Thoracic aorta (tissue), 2 donors: ENCODE measurements at places on chromosomes 6 and 20.

GRCh38 chr6:84161190-84161589 is 66.3 kb downstream of the CEP162 start:
- DNase-seq, result no peak
- H3K27ac ChIP-seq, result peak overlapping the region; percentile 34
- no peak overlapping the region for H3K4me3 ChIP-seq
- no peaks in the 10 kb centered on the region for H3K36me3 ChIP-seq

DNA sequence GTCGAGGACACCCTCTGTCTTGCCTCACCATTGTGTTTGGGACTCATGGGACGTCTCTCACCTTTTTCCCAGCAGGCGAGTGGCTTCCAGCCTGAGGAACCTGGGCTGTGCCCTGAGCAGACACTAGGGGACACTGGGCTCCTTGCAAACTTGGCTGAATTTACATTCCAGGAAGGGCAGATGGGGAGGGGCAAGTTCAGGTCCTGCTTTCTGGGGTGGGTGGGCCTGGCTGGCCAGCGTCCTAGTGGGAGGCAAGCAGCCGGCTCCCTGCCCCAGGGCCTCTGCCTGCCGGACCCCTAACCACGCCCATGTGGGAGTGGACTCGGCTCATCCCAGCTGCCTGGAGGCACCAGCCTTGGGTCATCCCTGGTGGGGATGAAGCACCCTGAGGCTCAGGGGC is 48.2 kb upstream of the MLN start:
- no peak for DNase-seq
- H3K36me3 ChIP-seq, result no peaks in the 10 kb centered on the region
- no peak overlapping the region for H3K4me3 ChIP-seq
- H3K27me3 ChIP-seq, result no peaks in the 10 kb centered on the region

GRCh38 chr6:143059663-143060353 is 881 bp upstream of the AIG1 start:
- H3K36me3 ChIP-seq, result no peaks in the 10 kb centered on the region
- peak overlapping the region; percentile 94 for H3K27ac ChIP-seq
- no peaks in the 10 kb centered on the region for H3K27me3 ChIP-seq
- peak overlapping the region; percentile 83 for H3K4me3 ChIP-seq

DNA sequence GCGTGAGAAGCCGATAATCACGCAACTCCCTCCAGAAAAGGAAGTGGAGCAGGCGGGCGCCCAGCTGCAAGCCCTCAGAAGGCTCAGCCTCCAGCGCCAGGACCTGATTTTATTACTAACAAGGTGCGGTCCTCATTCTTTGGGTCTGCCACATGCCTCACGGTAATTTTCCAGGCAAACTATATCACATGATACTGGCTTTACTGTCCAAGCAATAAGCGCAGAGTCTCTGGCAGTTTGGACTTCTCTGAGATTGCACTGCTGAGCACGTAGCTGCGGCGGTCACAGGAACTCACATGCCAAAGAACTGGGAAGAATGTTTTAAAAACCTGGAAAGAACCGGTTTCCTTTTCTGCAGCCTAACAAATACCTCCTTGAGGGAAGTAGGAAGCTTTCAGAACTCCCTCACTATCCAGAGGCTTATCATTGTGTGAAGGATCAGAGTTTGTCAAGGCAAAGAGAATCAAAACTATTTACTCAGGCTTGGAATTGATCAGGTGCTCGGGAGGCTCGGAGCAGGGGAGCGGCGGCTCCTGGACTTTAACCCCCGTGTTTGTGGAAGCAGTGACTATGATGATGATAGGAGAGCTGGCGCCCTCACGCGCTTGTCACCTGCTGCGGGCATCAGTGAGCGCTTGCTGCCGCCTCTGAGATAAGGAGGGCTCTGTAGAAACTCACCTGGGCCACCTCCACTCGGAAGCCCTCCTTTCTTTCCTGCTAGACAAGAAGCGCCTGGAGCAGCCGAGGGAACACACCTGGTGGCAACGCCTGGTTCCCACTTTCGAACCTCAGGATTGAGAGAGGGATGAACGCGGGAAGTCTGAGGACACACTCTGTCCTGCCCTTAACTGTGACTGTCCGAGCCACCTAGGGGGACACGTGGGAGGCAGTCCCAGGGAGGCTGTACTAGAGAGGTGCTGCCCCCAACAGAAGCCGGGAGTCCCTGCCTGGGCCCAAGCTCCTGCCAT is 27.2 kb upstream of the SYNJ2 start:
- H3K36me3 ChIP-seq, result no peaks in the 10 kb centered on the region
- no peak for DNase-seq
- peak overlapping the region; percentile 42 for H3K27ac ChIP-seq
- H3K4me3 ChIP-seq, result peak overlapping the region; percentile 70

GRCh38 chr20:16317445-16318362 is 255.5 kb downstream of the KIF16B start:
- no peaks in the 10 kb centered on the region for H3K4me1 ChIP-seq
- H3K27ac ChIP-seq, result no peak overlapping the region
- no peak for DNase-seq
- H3K36me3 ChIP-seq, result peaks cover 7% of the 10 kb centered on the region
- H3K4me3 ChIP-seq, result peak overlapping the region; percentile 13

DNA sequence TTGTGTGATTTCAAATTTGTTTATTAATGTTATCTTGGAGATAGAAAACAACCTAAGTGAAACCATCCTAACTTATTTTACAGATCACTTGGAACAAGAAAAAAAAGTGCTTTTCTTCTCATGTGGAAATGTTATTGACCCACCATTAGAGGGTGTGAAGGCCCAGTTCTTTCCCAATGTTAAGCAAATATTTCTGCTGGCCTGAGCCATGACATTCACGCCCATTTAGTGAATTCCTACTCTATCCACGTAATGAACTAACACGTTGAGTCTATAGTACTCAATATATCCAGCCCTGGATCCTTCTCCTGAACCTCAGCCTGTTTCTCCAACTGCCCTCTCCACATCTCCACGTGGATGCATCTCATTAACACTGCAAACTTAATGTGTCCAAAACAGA is 180.6 kb upstream of the ZFP64 start:
- H3K36me3 ChIP-seq, result no peaks in the 10 kb centered on the region
- no peak for DNase-seq
- H3K27me3 ChIP-seq, result no peaks in the 10 kb centered on the region
- no peaks in the 10 kb centered on the region for H3K4me1 ChIP-seq
- no peak overlapping the region for H3K27ac ChIP-seq
- H3K4me3 ChIP-seq, result no peak overlapping the region

GRCh38 chr6:34562861-34563512 is 6.9 kb upstream of the SPDEF start:
- H3K4me1 ChIP-seq, result no peaks in the 10 kb centered on the region
- H3K36me3 ChIP-seq, result no peaks in the 10 kb centered on the region
- no peak for DNase-seq
- no peaks in the 10 kb centered on the region for H3K27me3 ChIP-seq
- H3K4me3 ChIP-seq, result no peak overlapping the region
